Pulmonary artery endothelial cell (primary cell): ENCODE measurements at places on chromosomes 12 and 14.

DNA sequence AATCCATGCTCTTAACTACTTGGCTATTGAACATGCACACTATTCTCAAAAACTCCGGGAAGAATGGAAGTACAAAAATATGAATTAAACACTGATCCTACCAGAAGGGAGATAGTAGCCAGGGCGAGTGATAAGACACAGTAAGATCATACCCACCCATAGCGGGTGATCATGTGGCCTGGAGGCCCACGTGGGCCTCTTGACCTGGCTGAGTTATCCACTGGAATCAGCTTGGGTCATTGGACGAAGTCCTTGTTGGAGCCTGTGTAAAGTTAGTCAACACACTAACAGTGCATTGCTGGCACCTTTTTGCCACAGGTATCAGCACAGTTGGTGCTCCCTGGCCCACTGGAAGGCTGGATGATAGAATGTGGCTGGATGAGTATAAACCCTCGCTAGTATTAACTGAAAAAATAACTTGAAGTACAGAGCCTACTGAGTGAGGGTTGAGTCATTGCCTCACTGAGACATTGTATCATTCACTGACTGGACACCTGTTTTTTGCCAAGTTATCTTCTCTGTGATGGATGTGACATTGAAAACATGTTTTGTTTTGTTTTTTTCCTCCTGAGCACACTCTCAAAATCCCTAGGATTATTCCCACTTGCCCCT, 149.2 kb upstream of the FUT8 start:
- DNase-seq, result no peak

- DNase-seq, result no peak
These were observed 78.4 kb upstream of the TSPAN8 start for GRCh38 chr12:71236133-71236660.

GRCh38 chr14:90616313-90616712, 199.9 kb downstream of the TTC7B start:
- DNase-seq, result no peak

GRCh38 chr12:118038137-118038536, 21.6 kb downstream of the RFC5 start:
- no peak for DNase-seq

- no peak for DNase-seq
These were observed 7.3 kb downstream of the TESC start for GRCh38 chr12:117091758-117092510.

DNA sequence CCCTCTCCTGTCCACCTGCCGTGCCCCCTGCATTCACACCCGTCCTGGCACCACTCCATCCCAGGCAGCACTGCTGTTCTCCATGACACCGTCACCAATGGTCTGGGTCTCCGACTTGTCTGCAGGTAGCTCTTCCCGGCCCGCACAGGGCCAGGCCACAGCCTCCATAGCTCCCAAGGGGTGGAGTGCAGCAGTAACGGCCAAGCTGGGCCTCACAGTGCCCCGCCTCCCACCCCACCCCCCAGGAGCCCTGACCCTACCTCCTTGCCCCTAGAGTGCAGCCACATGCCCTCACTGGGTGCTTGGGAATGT, 12.9 kb downstream of the FBRSL1 start:
- DNase-seq, result no peak

GRCh38 chr12:1469070-1469469, 125.3 kb downstream of the FBXL14 start:
- no peak for DNase-seq
